ENCODE measurements at places on chromosomes 16 and 17. TPM values are rescaled to one million over a fixed set of nuclear protein-coding genes. Genes with fewer than 3 reads are reported as not detected.
A peak's percentile ranks its signal among the peaks of the same experiment; 100 is the strongest.

DNA sequence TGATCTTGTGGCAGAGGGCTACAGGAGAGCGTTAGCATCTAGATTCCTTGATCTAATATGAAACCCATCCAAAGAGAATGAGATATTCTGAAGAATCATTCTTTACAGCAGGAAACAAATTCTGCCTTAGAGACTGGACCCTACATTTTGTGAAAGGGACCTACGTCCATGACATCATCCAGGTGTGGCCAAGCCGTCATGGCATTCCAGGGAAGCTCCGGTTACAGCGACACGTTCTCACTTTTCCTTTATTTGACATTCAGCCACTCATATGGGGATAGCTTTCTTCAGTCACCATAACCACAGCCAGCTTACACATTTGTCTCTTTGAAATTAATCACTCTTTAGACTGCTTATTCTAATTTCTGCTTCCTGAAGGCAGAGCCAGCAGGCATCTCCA, 408.1 kb downstream of the XYLT1 start:
- H3K27me3 ChIP-seq: no peaks in the 10 kb centered on the region
- DNase-seq: no peak
- H3K27ac ChIP-seq: no peak overlapping the region
- no peak overlapping the region for H3K4me3 ChIP-seq

GRCh38 chr17:57740235-57740528, 4.9 kb downstream of the CCDC182 start:
- H3K27ac ChIP-seq: no peak overlapping the region
- no peaks in the 10 kb centered on the region for H3K27me3 ChIP-seq
- no peaks in the 10 kb centered on the region for H3K36me3 ChIP-seq
- DNase-seq: no peak

DNA sequence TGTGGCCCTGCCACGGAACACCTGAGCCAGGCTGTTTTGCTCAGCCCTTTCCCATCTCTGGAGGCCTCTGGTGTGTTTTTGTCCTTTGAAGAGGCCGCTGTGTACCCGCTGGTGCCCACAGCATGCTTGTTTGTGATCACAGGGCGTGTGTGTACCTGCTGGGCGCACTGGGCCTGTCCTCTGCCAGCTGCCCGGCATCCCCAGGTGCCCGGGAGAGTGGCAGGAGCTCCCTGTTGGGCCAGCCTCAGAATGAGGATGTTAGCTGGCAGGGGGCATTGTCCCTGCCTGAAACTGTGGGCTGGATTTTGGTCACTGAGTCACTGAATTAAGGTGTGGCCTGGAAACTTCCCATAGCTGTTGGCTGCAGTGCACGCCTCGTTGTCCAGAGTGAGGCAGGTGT, 31.1 kb downstream of the BAIAP2 start:
- no peaks in the 10 kb centered on the region for H3K4me1 ChIP-seq
- H3K4me3 ChIP-seq: no peak overlapping the region
- no peak overlapping the region for H3K27ac ChIP-seq
- DNase-seq: no peak

DNA sequence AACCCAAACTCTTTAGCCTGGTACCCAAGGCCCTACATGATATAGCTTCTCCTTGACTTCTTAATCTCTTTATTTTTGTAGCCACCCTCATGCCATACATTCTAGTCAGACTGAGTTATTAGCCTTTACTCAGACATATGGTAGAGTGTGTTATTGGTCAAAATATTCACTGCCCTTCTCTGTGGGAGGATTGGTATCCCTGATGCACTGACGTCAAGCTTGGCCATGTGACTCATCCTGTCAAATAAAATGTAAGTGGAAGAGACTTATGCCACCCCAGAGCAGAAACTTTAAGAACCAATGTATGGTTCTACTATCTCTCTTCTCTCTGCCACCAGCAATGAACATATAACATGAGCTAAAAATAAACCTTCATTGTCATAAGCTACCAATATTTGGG, 12.2 kb upstream of the BEAN1 start:
- no peak for DNase-seq
- H3K27ac ChIP-seq: no peak overlapping the region
- no peak overlapping the region for H3K4me3 ChIP-seq
- no peaks in the 10 kb centered on the region for H3K27me3 ChIP-seq

DNA sequence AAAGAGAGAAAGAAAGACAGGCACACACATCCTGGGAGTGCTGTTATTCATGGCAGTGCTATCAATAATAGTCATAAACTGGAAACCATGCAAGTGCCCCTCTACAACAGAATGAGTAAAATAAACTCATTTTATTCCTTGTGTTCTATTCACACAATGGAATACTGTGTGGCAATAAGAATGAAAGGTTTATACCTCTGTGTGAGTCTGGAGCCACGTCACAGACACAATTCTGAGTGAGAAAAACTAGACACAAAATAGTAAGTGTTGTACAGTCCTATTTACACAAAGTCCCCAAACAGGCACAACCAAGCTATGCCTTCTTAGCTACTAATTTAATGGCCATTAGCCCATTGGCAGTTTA, 429.7 kb downstream of the SLC39A11 start:
- peaks cover 15% of the 10 kb centered on the region for H3K4me1 ChIP-seq
- no peak for DNase-seq
- H3K27ac ChIP-seq: no peak overlapping the region

DNA sequence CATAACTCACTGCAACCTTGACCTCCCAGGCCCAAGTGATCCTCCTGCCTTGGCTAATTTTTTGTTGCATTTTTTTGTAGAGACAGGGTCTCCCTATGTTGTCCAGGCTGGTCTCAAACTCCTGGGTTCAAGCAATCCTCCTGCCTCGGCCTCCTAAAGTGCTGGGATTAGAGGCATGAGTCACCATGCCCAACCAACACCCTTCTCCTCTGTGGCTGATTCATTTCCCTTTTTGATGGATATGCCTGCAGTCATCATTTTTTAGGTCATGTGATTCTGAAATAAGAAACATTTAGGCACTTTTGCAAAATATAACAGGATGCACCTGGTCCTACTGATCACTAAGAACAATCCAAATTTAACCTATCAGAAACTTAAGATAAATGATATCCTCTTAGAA, 44.0 kb upstream of the YPEL2 start:
- H3K4me3 ChIP-seq: no peak overlapping the region
- H3K27ac ChIP-seq: no peak overlapping the region
- H3K36me3 ChIP-seq: no peaks in the 10 kb centered on the region
- no peaks in the 10 kb centered on the region for H3K27me3 ChIP-seq
- peaks cover 19% of the 10 kb centered on the region for H3K4me1 ChIP-seq
- DNase-seq: no peak

DNA sequence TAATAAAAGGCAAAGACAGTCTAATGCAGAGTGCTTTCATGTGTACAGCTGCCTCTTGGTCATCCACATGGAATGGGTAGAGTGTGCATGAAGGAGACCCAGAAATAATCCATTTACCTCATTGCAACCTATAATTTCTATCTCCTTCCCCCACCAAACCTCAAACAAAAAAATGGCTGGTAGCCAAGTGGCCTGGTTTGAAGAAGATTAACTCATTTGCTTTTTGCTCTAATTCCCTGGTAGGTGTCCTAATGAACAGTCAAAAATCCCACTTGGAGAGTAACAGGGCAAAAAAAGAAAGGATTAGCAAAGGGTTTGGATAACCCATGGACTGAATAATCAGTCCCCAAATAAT, 13.0 kb upstream of the LYRM9 start:
- no peak overlapping the region for H3K27ac ChIP-seq
- no peaks in the 10 kb centered on the region for H3K27me3 ChIP-seq
- H3K36me3 ChIP-seq: no peaks in the 10 kb centered on the region
- 0 out of 2 replicates have a peak, but pooled peaks cover 8% of the 10 kb centered on the region for H3K4me1 ChIP-seq
- no peak overlapping the region for H3K4me3 ChIP-seq
- no peak for DNase-seq

- no peaks in the 10 kb centered on the region for H3K36me3 ChIP-seq
- H3K4me3 ChIP-seq: no peak overlapping the region
- H3K4me1 ChIP-seq: no peaks in the 10 kb centered on the region
- H3K27ac ChIP-seq: peak overlapping the region; percentile 32
Observed at GRCh38 chr17:37327341-37328090, 48.3 kb upstream of the C17orf78 start.

DNA sequence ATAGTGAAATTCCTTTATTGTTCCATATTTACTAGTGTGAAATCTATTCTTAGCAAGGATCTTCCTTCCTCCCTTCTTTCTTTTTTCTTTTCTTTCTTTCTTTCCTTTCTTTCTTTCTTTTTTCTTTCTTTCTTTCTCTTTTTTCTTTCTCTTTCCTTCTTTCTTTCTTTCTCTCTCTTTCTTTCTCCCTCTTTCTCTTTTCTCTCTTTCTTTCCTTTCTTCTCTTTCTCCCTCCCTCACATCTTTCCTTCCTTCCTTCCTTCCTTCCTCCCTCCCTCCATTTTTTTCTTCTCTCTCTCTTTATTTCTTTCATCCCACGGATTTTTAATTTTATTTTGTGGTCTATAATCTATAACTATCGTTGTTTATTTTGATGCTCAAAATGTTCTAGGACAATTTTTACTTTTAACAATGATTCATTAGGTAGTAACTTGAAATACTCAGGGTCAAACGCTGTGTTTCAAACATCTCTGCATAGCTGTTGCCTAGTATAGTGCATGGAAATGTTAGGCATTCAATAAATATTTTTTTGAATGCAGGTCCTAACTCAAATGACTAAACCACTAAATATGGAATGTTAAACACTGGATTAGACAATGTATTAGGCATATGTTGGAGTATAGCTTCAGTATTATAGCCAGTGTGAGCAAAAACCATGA, 178.3 kb downstream of the MAP2K6 start:
- H3K4me3 ChIP-seq: no peak overlapping the region
- no peaks in the 10 kb centered on the region for H3K36me3 ChIP-seq
- no peak for DNase-seq
- no peaks in the 10 kb centered on the region for H3K27me3 ChIP-seq
- H3K4me1 ChIP-seq: no peaks in the 10 kb centered on the region

GRCh38 chr17:35252651-35253050, 9.8 kb downstream of the SLFN5 start:
- H3K36me3 ChIP-seq: no peaks in the 10 kb centered on the region
- no peaks in the 10 kb centered on the region for H3K27me3 ChIP-seq
- no peaks in the 10 kb centered on the region for H3K4me1 ChIP-seq
- no peak overlapping the region for H3K27ac ChIP-seq
- H3K4me3 ChIP-seq: no peak overlapping the region

- no peak for DNase-seq
- no peak overlapping the region for H3K4me3 ChIP-seq
- H3K27ac ChIP-seq: peak overlapping the region; percentile 30
- no peaks in the 10 kb centered on the region for H3K4me1 ChIP-seq
Observed at GRCh38 chr16:30567160-30567990, 4.1 kb downstream of the ZNF688 start.

GRCh38 chr17:27616414-27616813, 14.6 kb upstream of the LGALS9 start:
- DNase-seq: no peak
- H3K4me3 ChIP-seq: no peak overlapping the region
- H3K4me1 ChIP-seq: no peaks in the 10 kb centered on the region

- DNase-seq: no peak
- peaks cover 42% of the 10 kb centered on the region for H3K4me1 ChIP-seq
- H3K27ac ChIP-seq: no peak overlapping the region
- no peaks in the 10 kb centered on the region for H3K27me3 ChIP-seq
- H3K36me3 ChIP-seq: no peaks in the 10 kb centered on the region
- H3K4me3 ChIP-seq: no peak overlapping the region
Observed at GRCh38 chr17:50911890-50912289, 45.7 kb upstream of the TOB1 start.

GRCh38 chr16:56872863-56873391, 7.9 kb downstream of the SLC12A3 start:
- H3K36me3 ChIP-seq: no peaks in the 10 kb centered on the region
- no peak for DNase-seq
- H3K27ac ChIP-seq: no peak overlapping the region
- H3K27me3 ChIP-seq: no peaks in the 10 kb centered on the region
- no peaks in the 10 kb centered on the region for H3K4me1 ChIP-seq
- no peak overlapping the region for H3K4me3 ChIP-seq

- no peak overlapping the region for H3K27ac ChIP-seq
- H3K4me3 ChIP-seq: no peak overlapping the region
- no peak for DNase-seq
- peaks cover 2% of the 10 kb centered on the region for H3K27me3 ChIP-seq
- no peaks in the 10 kb centered on the region for H3K4me1 ChIP-seq
Observed at GRCh38 chr16:80580109-80580832, 39.5 kb downstream of the DYNLRB2 start.

DNA sequence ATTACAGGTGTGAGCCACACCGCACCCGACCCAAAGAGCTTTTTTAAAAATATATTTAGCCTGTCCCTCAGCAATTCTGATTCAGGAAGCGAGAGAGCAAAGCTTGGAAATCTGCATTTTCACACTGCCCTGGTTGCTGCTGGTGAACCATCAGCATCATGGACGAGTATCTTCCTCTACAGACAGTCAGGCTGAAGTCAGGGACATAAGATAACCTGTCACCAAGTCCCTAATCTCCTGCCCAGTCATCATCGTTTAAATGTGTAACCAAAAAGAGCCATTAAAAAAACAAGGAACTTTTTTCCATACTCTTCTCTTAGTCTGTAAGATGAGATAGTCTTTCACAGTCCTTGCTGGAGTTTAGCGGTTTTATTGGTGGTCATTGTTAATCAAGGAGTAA, 6.7 kb downstream of the PMM2 start:
- H3K4me1 ChIP-seq: no peaks in the 10 kb centered on the region
- no peaks in the 10 kb centered on the region for H3K27me3 ChIP-seq
- DNase-seq: no peak
- no peak overlapping the region for H3K27ac ChIP-seq
- no peak overlapping the region for H3K4me3 ChIP-seq

- peak; percentile 64 for DNase-seq
- H3K4me3 ChIP-seq: no peak overlapping the region
- H3K27ac ChIP-seq: no peak overlapping the region
- H3K27me3 ChIP-seq: no peaks in the 10 kb centered on the region
Observed at GRCh38 chr16:79402356-79402755, 198.2 kb downstream of the MAF start.

DNA sequence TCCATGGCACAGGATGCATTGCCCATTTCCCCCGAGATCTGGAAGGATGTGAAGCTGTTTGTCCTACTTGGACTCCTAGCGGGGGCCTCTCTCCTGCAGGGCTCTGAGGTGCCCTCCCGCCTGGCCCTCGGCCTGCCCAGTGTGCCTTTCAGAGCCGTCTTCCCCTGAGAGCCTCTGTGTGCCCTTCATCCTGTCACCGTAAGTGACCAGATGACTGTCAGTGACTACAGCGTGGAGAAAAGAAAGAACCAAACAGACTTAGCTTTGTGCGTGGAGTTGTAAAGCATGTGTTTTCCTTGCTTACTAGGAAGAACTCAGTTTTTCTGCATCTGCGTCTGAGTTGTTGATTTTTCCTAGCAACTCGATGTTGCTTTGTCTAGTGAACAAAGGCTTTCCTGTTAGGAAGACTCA, 56.1 kb downstream of the BANP start:
- H3K4me3 ChIP-seq: no peak overlapping the region
- H3K36me3 ChIP-seq: peaks cover 1% of the 10 kb centered on the region
- H3K27ac ChIP-seq: no peak overlapping the region
- H3K4me1 ChIP-seq: no peaks in the 10 kb centered on the region
- no peak for DNase-seq

GRCh38 chr16:75943705-75944514, 217.6 kb upstream of the CPHXL start:
- peak overlapping the region; percentile 12 for H3K27ac ChIP-seq
- DNase-seq: peak; percentile 59
- H3K4me3 ChIP-seq: no peak overlapping the region
- no peaks in the 10 kb centered on the region for H3K27me3 ChIP-seq
- H3K36me3 ChIP-seq: no peaks in the 10 kb centered on the region

Gene METTL22
- 39.8 TPM for total RNA-seq

Gene RNF43
- total RNA-seq: 84.2 TPM

Gene HCRT
- not detected for total RNA-seq

Gene NPIPB6
- total RNA-seq: 1.4 TPM

Gene TBC1D3D
- total RNA-seq: 0.86 TPM

Gene MLKL
- total RNA-seq: 9.7 TPM

Gene FAM171A2
- 3.0 TPM for total RNA-seq
